ENCODE measurements at places on chromosomes 12 and 14. TPM values are rescaled to one million over a fixed set of nuclear protein-coding genes. Genes with fewer than 3 reads are reported as not detected.

The MGP gene
- 5.4 TPM for total RNA-seq

The PRKCH gene
- total RNA-seq, result 59.0 TPM

The OVCH1 gene
- total RNA-seq, result 3.2 TPM

The RNF212B gene
- total RNA-seq, result not detected

The MYF6 gene
- total RNA-seq, result 1.4 TPM

The PIK3C2G gene
- total RNA-seq, result 8.4 TPM

The SLC5A8 gene
- 1.0 TPM for total RNA-seq

The TMEM132C gene
- total RNA-seq, result 61.8 TPM

The CAPRIN2 gene
- 35.5 TPM for total RNA-seq

The CCDC63 gene
- not detected for total RNA-seq

The RNFT2 gene
- total RNA-seq, result 8.7 TPM

The OR8S1 gene
- not detected for total RNA-seq

The ADAM21 gene
- not detected for total RNA-seq

The KRT71 gene
- 0.50 TPM for total RNA-seq

The CSAD gene
- 30.6 TPM for total RNA-seq

The RTN1 gene
- 11.1 TPM for total RNA-seq

Data from type B pancreatic cell (in vitro differentiated cells).